NCI-H774 (cell line): ENCODE measurements at places on chromosomes 12 and 14.
A peak's percentile ranks its signal among the peaks of the same experiment; 100 is the strongest.

- DNase-seq, result peak; percentile 39
Observed at GRCh38 chr12:77549383-77550128, 281.1 kb upstream of the NAV3 start.

DNA sequence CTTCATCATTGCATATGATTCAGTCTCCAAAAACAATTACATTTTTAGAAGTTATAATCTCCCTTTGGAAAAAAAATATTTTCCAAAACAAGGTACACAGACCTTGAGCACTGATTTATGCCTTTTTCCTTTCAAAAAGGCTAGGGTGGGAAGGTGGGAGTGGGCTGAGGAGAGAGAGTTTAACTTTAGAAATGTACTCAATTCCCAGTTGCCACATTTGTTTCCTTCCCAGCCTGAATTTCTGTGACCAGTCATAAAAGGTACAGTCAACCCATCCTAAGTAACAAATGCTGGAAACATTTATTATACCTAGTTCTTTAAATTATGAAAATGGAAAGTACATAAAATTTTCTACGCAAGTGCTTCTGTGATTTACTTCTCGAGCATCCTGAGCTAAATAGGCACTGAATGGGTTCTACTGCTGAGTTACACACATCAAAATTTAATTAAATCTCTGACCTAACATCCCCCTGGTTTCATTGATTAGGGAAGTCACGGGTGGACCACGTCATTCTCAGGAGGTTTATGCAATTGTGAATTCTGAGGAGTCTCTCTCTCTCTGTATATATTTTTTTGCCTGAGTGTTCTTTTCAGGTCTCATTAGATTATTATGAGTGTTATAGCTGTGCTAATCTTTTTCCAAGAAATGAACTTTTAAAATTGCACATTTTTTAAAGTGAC lies 371.8 kb downstream of the BTG1 start:
- DNase-seq, result no peak

GRCh38 chr12:21451529-21451928 lies 14.1 kb downstream of the PYROXD1 start:
- DNase-seq, result no peak

DNA sequence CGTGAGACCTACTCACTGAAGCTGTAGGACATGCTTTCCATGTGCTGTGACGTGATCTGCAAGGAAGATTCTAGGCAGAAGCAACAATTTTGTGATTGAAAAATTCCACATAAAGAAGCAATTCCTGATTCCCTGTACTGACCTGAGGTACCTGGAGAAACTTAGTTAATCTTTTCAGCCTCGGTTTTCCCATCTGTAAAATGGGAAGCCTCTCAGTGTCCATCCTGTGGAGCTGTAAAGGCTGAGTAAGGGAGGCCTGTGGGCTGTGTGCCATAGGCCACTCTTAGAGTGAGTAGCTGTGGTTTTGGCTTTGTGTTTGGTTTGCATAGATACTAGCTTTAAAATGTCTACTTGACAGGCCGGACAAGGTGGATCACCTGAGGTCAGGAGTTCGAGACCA lies 50.7 kb downstream of the SFSWAP start:
- no peak for DNase-seq

DNA sequence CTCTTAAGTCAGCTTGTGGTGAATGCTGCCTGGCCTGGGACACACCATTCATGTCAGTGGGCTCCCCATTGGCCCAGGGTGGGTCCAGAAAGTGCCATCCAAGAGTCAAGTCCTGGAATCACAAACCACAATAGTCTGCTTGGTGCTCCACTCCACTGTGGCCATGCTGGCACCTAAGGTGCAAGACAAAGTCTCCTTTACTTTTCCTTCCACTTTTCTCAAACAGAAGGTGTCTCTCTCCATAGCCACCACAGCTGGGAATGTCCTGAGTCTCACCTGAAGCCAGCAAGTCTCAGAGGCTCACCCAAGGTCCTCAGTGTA lies 9.0 kb downstream of the RDH16 start:
- no peak for DNase-seq

GRCh38 chr12:83408851-83409250 lies 722.1 kb downstream of the TMTC2 start:
- no peak for DNase-seq

- no peak for DNase-seq
Observed at GRCh38 chr12:130470969-130471368, 133.3 kb downstream of the PIWIL1 start.

- DNase-seq, result peak; percentile 40
Observed at GRCh38 chr14:66495218-66496098, 9.3 kb downstream of the CCDC196 start.

DNA sequence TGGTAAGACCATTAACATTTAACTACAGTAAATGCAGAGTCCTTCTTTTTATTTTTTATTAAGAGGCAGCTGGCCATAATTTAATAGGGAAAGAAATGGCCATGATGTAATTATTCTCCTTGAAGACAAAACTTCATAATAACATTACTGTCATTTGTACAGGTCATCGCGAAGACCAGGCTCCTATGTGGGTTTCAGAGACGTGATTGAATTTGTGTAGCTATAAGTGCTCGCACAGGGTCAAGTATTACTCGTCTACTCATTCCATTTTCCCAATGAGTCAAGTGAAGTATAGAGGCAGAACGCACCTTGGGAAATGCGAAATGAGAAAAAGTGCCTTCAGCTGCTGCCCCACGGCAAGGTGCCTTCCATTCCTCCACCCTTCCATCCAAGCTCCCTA lies 40.4 kb downstream of the EGLN3 start:
- no peak for DNase-seq

- DNase-seq, result no peak
Observed at GRCh38 chr12:6279256-6279628, 31.2 kb upstream of the PLEKHG6 start.

- DNase-seq, result no peak
Observed at GRCh38 chr12:943051-943450, 6.4 kb downstream of the RAD52 start.

DNA sequence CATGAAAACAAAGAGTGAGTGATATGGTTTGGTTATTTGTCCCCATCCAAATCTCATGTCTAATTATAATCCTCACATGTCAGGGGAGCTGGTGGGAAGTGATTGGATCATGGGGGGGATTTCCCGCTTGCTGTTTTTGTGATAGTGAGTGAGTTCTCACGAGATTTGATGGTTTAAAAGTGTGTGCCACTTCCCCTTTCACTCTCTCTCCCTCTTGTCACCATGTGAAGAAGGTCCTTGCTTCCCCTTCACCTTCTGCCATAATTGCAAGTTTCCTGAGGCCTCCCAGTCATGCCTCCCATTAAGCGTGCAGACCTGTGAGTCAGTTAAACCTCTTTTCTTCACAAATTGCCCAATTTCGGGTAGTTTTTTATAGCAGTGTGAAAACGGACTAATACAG lies 2.1 kb upstream of the ATXN7L3B start:
- no peak for DNase-seq

DNA sequence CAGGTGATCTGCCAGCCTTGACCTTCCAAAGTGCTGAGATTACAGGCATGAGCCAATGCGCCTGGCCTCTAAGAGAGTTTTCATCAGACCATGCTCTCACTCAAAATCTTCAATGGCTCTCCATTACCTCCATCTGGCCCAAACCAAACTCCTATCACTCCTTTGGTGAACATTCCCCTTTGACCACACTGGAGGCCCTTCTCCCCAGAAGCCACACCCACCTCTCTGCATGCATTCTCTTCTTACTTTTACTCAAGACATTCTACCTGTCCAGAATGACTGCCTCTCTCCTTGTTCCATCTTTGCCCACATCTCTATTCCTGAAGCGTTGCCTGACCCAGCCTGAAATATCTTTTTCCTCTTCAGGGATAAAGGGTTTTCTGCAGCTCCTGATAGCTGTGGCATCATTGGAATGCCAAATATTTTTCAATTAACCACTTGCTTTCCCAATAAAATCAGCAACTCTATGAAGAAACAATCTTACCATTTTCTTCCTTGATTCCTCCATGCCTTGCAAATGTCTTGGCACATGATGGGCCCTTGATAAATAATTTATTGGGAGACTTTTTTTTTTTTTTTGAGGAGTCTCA lies 15.5 kb downstream of the PLEK2 start:
- DNase-seq, result no peak

- no peak for DNase-seq
Observed at GRCh38 chr14:70881549-70882177, 25.6 kb upstream of the PCNX1 start.

- no peak for DNase-seq
Observed at GRCh38 chr12:13431041-13431440, 234.5 kb downstream of the EMP1 start.

DNA sequence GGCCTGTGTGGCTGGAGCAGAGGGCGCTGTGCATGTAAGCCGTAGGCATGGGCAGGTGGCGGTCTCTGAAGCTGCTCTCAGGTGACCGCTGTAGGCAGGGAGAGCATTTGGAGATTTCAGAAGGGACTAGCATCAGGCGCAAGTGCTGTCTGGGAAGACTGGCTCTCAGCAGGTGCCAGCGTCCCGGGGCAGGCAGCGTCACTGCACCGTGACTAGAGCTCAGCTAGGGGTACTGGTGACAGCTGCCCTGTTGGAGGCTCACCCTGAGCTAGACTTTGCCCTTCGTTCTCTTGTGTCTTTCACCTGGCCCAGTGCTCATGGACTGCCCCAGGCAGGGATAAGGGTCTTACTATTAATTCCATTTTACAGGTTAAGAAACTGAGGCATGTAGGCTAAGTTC lies 78.9 kb downstream of the DDX51 start:
- no peak for DNase-seq

DNA sequence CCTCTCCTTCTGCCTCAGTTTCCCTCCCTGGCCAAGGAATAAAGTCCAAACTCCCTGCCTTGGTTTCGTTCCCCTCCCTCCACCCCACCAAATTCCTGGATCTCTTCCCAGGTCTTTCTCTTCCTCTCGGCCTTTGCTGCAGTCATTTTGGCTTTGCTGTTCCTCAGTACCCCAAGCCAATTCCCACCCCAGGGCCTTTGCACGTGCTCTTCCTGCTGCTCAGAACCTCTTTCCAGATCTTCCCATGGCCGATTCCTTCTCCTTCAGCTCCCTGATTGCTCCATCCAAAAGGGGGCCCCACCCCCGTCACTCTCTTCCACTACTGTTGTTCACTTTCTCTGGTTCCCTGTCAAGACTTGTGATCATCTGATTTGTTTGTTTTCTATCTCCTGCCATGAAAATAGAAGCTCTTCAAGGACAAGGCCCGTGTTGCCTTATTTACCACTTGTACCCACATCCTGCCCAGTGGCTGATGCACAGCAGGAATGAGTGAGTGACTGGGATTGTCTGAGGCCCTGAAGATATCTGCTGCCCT lies 3.1 kb downstream of the HNF1A start:
- no peak for DNase-seq

- no peak for DNase-seq
Observed at GRCh38 chr14:44777584-44777983, 184.2 kb downstream of the KLHL28 start.

GRCh38 chr12:63400718-63401117 lies 249.7 kb upstream of the AVPR1A start:
- DNase-seq, result peak; percentile 75

DNA sequence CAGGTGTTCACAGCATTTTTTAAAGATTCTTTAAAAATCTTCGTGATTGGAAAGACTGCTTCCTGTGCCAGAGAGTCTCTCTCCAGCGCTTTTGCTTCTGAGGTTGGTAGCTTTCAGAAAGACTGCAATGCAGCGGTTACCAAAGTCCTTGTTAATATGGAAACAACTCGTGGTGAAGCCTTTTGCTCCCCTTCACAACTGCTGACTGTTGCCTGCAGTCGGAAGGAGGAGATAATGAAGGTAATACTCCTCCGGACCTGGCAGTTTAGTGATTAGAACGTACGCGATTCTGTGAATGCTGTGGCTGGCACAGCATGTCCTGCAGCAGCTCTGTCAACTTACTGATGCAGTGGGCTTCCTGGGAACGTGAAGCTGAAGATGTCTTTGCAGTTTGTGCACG lies 50.9 kb downstream of the TRAF3 start:
- no peak for DNase-seq

GRCh38 chr14:75264036-75264435 lies 14.6 kb upstream of the FOS start:
- DNase-seq, result no peak

- DNase-seq, result no peak
Observed at GRCh38 chr14:105011312-105011990, 9.4 kb downstream of the CDCA4 start.

DNA sequence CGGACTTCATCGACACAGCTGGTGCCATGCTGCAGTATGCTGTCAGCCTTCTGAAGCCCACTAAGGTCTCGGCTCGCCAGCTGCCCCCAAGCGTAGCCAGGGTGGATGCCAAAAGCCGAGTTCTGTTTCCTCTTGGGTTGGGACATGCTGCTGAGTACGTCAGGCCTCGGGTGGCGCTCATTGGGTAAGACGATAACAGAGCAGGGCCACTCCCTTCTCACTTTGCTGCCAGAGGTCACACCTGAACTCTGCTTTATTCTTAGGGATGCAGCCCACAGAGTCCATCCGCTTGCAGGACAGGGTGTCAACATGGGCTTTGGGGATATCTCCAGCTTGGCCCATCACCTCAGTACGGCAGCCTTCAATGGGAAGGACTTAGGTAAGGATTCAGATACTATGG lies 11.1 kb downstream of the COQ6 start:
- DNase-seq, result no peak

GRCh38 chr12:94593822-94594442 lies 56.4 kb downstream of the TMCC3 start:
- DNase-seq, result no peak
